ENCODE measurements at places on chromosomes 3 and 15. TPM values are rescaled to one million over a fixed set of nuclear protein-coding genes. Genes with fewer than 3 reads are reported as not detected.

GRCh38 chr3:195172039-195172684 is 98.8 kb downstream of the XXYLT1 start:
- H3K4me3 ChIP-seq: peak overlapping the region; percentile 37
- H3K27me3 ChIP-seq: no peaks in the 10 kb centered on the region
- H3K27ac ChIP-seq: no peak overlapping the region

DNA sequence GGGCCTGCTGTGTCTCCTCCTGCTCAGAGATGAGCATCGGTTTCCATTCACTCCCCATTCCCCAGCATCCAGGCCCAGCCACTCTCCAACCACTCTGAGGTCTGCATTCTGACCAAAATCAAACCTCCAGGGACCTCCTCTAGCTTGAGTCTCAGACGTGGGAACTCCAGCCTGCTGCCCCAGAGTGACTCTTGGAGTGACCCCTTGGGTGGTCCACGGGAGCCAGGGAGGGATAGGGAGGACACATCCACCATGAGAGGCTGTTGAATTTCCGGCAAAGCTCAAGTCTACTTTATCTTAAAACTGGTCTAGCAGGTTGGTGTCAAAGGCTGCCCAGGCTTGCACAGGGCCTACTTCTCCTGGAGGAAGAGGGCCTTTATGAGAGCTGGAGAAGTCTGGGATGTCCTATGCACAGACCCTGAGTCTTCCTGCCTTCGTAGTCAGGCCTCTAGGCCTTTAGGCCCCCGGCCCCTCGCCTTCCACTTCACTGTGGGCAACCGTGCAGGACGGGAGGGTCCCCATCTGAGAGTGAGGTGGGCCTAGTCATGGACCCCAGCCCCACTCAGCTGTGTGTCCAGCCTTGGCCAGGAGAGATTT is 8.9 kb downstream of the CISH start:
- no peaks in the 10 kb centered on the region for H3K27me3 ChIP-seq
- H3K4me1 ChIP-seq: peaks cover 29% of the 10 kb centered on the region
- peak overlapping the region; percentile 94 for H3K27ac ChIP-seq
- H3K36me3 ChIP-seq: peaks cover 13% of the 10 kb centered on the region

DNA sequence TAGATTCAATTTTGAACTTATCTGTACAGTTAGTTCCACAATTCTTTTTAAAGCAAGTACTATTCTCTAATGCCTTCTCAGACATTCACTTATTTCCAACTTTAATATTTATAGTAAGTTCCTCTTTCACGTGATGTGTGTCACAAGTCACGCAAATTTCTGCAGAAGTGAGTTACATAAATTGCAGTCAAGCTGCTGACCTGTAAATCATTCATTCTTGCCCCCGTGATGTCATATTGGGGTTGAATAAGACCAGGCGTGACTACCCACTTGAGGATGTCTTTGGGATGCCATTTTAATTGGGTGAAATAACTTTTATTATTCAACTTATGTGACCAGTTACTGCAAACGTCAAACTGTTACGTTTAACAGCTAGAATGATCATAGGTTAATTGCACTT is 15.1 kb downstream of the PPARG start:
- DNase-seq: no peak
- no peaks in the 10 kb centered on the region for H3K27me3 ChIP-seq
- no peaks in the 10 kb centered on the region for H3K36me3 ChIP-seq
- no peaks in the 10 kb centered on the region for H3K4me1 ChIP-seq

DNA sequence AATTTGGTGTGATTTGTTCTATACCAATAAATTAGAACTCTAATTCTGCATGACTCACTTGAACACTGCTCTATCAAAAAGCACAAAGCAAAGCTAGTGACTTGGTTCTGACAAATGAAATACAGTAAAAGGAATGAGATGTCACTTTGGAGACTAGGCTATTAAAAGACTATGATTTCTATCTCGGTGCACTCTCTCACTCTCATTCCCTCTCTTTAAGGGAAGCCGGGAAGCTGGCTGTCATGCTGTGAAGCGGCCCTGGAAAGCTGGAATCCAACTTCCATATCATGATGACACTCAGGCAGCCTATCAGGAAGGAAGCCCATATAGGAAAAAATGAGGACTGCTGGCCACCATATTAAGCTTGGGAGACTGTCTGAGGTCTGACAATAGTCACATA is 590.1 kb upstream of the CBLB start:
- no peaks in the 10 kb centered on the region for H3K4me1 ChIP-seq
- no peak overlapping the region for H3K27ac ChIP-seq
- no peak for DNase-seq
- no peaks in the 10 kb centered on the region for H3K36me3 ChIP-seq

DNA sequence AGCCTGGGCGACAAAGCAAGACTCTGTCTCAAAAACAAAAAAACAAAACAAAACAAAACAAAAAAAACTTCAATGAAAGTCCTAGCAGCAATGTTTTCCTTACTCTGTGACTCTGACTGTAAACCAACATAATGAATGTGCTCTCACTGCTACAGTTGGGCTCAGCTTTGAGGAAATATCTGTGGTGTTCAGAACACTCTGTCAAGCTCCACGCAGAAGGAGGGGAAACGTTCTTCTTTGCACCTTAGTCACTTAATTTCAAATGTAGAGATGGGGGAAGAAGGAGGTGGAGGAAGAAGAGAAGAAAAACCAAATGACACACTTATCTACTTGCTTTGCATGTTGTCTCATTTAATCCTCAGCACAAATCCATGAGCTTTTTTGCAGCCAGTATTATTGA is 107.1 kb upstream of the UBE3A start:
- H3K36me3 ChIP-seq: no peaks in the 10 kb centered on the region
- no peak overlapping the region for H3K4me3 ChIP-seq
- H3K27me3 ChIP-seq: no peaks in the 10 kb centered on the region
- peaks cover 6% of the 10 kb centered on the region for H3K4me1 ChIP-seq

DNA sequence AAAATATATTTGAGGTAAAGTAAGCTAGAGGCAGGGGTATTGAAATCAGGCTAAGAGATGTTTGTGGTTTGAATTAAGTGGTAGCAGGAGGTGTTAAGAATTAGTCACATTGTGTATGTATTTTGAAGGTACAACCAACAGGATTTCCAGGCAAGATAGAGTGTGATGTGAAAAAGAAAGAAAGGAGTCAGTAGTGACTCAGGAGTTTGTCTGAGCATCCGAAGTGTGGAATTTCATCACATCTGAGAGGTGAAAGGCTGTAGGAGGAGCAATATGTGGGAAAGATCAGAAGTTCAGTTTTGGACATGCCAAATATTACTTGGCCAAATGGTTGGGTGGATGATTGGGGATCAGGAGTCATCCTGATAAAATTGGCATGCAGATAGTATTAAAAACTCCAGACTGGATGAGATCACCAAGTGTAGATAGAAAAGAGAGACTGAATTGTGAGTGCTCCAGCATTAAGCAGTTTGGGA is 32.1 kb upstream of the EBLN2 start:
- H3K36me3 ChIP-seq: no peaks in the 10 kb centered on the region
- H3K4me1 ChIP-seq: no peaks in the 10 kb centered on the region
- DNase-seq: no peak
- peak overlapping the region; percentile 19 for H3K27ac ChIP-seq

SERINC4 gene
- total RNA-seq: not detected

- no peak for DNase-seq
- no peaks in the 10 kb centered on the region for H3K36me3 ChIP-seq
- H3K4me3 ChIP-seq: no peak overlapping the region
- H3K27ac ChIP-seq: no peak overlapping the region
- peaks cover 9% of the 10 kb centered on the region for H3K4me1 ChIP-seq
Observed at GRCh38 chr15:66876421-66876730, 174.3 kb downstream of the SMAD6 start.

DNA sequence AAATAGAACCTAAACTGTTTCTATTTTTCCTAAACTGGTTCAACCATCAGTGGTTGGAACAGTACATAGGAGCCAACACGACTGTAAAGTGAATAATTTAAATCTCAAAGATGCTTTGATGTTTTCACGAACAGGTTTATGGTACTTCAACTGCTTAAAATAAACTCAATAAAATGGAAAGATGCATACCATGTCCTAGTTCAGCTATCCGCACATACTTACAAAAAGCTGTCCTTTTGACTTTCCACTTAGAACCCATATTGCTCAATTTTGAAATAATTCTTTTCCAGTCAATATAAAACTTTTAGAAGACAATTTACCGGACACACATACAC is 902 bp downstream of the CMTM6 start:
- peak overlapping the region; percentile 99 for H3K27ac ChIP-seq
- H3K27me3 ChIP-seq: no peaks in the 10 kb centered on the region
- no peaks in the 10 kb centered on the region for H3K36me3 ChIP-seq
- no peak for DNase-seq
- H3K4me3 ChIP-seq: peak overlapping the region; percentile 85

GRCh38 chr3:20405231-20405630 is 219.2 kb upstream of the SGO1 start:
- H3K4me3 ChIP-seq: no peak overlapping the region
- H3K27me3 ChIP-seq: no peaks in the 10 kb centered on the region
- H3K27ac ChIP-seq: no peak overlapping the region
- H3K4me1 ChIP-seq: no peaks in the 10 kb centered on the region
- H3K36me3 ChIP-seq: no peaks in the 10 kb centered on the region

DNA sequence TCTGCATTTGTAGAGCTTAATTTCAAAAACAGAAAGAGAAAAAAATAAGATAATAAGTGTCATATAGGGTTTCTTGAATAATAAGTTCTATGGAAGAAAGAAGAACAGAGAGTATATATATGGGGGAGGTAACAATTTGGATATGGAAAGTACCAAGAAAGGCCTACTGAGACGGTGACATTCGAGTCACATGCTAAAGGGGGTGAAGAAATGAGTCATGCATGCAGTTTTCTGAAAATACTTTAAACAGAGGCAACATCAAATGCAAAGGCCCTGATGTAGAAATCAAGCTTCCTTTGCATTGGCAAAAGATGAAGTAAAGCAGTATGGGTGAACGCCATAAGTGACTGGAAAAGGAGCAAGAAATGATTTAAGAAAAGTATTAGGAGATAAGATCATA is 371.6 kb upstream of the ZNF385D start:
- no peak overlapping the region for H3K4me3 ChIP-seq
- no peak overlapping the region for H3K27ac ChIP-seq
- no peaks in the 10 kb centered on the region for H3K4me1 ChIP-seq
- DNase-seq: no peak
- H3K27me3 ChIP-seq: no peaks in the 10 kb centered on the region
- H3K36me3 ChIP-seq: no peaks in the 10 kb centered on the region

P3H2 gene
- total RNA-seq: 15.6 TPM

CCRL2 gene
- total RNA-seq: not detected

GRCh38 chr3:111604119-111604518 is 9.0 kb upstream of the ZBED2 start:
- no peak overlapping the region for H3K27ac ChIP-seq
- H3K4me3 ChIP-seq: no peak overlapping the region
- no peaks in the 10 kb centered on the region for H3K27me3 ChIP-seq
- DNase-seq: no peak
- no peaks in the 10 kb centered on the region for H3K4me1 ChIP-seq

PLCH1 gene
- total RNA-seq: not detected

GRCh38 chr3:117610156-117610555 is 900.6 kb downstream of the TUSC7 start:
- H3K4me1 ChIP-seq: no peaks in the 10 kb centered on the region
- no peak for DNase-seq
- H3K27ac ChIP-seq: no peak overlapping the region
- H3K27me3 ChIP-seq: no peaks in the 10 kb centered on the region
- no peaks in the 10 kb centered on the region for H3K36me3 ChIP-seq

TNFSF10 gene
- 89.8 TPM for total RNA-seq

OR5K2 gene
- not detected for total RNA-seq

ATP1B3 gene
- 108 TPM for total RNA-seq

BNC1 gene
- total RNA-seq: not detected

DNA sequence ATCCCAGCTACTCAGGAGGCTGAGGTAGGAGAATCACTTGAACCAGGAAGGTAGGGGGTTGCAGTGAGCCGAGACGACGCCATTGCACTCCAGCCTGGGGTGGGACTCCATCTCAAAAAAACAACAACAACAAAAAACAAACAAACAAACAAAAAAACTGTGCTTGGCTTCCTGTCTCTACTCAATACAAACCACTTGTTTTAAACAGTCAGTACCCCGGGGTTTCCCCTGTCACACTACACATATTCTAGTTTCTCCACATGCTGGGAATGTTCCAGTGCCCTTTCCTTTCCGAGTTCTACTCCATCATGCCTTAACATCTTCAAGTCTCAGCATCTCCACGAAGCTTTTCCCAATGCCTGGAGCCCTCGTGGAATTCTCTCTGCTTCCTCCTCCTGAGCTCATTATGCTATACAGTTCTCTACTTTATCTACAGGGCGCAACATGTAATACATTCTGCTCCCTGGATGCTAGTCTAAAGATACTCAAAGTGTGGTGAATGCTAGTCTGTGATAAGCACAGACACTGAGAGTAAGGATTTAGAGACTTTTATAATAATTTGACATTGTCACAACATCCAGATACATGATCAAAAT is 7.8 kb downstream of the EMC3 start:
- no peak for DNase-seq
- peaks cover 17% of the 10 kb centered on the region for H3K36me3 ChIP-seq
- H3K4me3 ChIP-seq: no peak overlapping the region
- H3K27ac ChIP-seq: peak overlapping the region; percentile 89
- H3K27me3 ChIP-seq: no peaks in the 10 kb centered on the region
- H3K4me1 ChIP-seq: peaks cover 19% of the 10 kb centered on the region

- H3K27me3 ChIP-seq: no peaks in the 10 kb centered on the region
- no peaks in the 10 kb centered on the region for H3K4me1 ChIP-seq
- DNase-seq: no peak
Observed at GRCh38 chr15:59918994-59919951, 84.8 kb upstream of the FOXB1 start.

- no peaks in the 10 kb centered on the region for H3K27me3 ChIP-seq
- H3K4me1 ChIP-seq: peaks cover 14% of the 10 kb centered on the region
- H3K27ac ChIP-seq: no peak overlapping the region
- H3K4me3 ChIP-seq: no peak overlapping the region
- H3K36me3 ChIP-seq: peaks cover 7% of the 10 kb centered on the region
- no peak for DNase-seq
Observed at GRCh38 chr3:23877329-23877980, 39.3 kb downstream of the NKIRAS1 start.

GRCh38 chr3:133977568-133977967 is 52.2 kb downstream of the SLCO2A1 start:
- no peak overlapping the region for H3K27ac ChIP-seq
- no peaks in the 10 kb centered on the region for H3K36me3 ChIP-seq
- H3K27me3 ChIP-seq: no peaks in the 10 kb centered on the region

DNA sequence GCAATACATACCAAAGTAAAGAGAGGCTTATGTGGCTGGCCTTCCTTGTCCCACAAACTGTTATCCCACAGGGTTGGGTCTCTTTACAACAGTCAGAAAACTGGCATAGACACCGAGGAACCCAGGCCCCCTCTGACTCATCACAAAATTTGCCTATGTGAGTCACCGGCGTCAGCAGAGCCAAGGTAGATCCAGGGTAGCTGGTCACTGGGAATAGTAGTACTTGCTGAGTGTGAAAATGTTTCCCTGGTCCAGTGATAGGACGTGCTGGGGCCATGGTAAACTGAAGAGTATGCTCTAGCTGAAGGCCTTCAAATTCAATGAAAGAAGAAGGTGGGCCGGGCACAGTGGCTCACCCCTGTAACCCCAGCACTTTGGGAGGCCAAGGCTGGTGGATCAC is 27.1 kb upstream of the SKIL start:
- H3K27ac ChIP-seq: no peak overlapping the region
- H3K4me3 ChIP-seq: no peak overlapping the region
- H3K36me3 ChIP-seq: no peaks in the 10 kb centered on the region
- DNase-seq: no peak
